ENCODE measurements at places on chromosomes 12 and 14.
A peak's percentile ranks its signal among the peaks of the same experiment; 100 is the strongest.

GRCh38 chr12:74890237-74890599 is 319.4 kb downstream of the KCNC2 start:
- DNase-seq, result peak; percentile 8

- DNase-seq, result peak; percentile 66
Measured at GRCh38 chr12:130965668-130966067, 12.0 kb downstream of the ADGRD1 start.

DNA sequence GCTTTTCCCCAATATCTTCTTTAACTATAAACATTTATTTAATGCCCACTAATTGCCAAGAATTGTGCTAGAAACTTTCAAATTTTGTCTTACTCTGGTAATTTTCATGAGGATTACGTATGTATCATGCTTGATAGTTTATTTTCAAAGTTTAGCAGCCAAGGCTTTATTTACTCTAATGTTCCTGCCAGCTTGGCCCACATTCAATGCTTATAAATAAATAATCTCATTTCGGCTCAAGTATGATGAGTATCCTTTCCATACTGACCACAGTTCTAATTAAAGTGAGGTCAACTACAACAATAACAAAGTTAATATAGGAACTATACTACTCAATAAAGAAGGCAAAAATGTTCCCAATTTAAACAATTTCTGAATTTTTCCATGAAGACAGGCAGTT is 259.2 kb downstream of the MED13L start:
- DNase-seq, result no peak

- DNase-seq, result no peak
Measured at GRCh38 chr14:106610691-106611090, 1084.3 kb downstream of the TMEM121 start.

- DNase-seq, result peak; percentile 70
Measured at GRCh38 chr12:31574803-31575575, 15.9 kb downstream of the DENND5B start.

- no peak for DNase-seq
Measured at GRCh38 chr14:100332797-100333196, 9.7 kb downstream of the SLC25A47 start.

DNA sequence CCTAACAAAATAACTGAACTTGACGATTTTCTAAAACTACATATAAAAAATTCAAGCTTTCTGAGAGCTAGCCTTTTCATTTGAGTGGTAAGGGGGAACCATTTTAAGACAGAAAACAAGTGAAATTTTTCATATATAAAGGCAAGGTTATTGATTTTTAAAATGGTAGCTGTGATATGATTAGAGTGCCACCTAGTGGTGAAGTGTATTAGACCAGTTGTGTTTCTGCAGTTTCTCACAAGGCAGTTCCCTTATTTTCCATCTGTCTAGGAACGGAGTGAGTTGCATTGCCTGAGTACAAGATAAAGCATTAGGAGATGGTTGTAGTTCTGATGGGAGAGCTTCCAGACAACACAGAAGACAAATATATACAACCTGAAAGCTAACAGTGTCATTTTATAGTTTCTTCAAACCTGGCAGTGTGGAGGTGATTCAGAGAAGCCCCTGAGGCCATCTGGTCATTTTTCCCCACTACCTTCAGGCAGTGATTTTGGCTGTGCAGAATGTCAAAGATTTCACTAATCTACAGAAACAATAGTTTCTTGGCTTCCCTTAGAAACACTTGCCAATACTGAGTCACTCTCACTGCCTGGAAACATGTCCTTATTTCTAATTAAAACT is 180.8 kb downstream of the C12orf50 start:
- peak; percentile 77 for DNase-seq

DNA sequence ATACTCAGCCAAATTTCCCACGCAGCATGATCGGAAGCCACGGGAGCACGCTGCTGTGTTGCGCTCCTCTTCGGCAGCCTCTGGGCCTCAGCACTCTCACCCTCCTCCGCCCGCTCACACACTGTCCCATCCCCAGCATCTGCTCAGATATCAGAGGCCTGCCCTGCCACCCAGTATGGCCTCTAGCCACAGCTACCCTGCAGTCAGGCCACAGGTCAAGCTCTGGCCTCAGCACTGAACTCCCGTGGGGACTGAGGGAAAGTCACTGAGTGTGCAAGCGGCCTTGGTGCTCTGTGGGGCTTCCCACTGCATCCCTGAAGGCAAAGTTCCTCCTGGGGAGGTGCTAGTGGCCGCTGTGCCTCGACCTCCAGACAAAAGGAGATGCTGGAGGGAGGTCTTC is 2.0 kb downstream of the KRT77 start:
- no peak for DNase-seq

GRCh38 chr12:47274760-47275159 is 195.0 kb upstream of the AMIGO2 start:
- no peak for DNase-seq

- DNase-seq, result no peak
Measured at GRCh38 chr14:100885196-100885595, 18.3 kb downstream of the RTL1 start.

DNA sequence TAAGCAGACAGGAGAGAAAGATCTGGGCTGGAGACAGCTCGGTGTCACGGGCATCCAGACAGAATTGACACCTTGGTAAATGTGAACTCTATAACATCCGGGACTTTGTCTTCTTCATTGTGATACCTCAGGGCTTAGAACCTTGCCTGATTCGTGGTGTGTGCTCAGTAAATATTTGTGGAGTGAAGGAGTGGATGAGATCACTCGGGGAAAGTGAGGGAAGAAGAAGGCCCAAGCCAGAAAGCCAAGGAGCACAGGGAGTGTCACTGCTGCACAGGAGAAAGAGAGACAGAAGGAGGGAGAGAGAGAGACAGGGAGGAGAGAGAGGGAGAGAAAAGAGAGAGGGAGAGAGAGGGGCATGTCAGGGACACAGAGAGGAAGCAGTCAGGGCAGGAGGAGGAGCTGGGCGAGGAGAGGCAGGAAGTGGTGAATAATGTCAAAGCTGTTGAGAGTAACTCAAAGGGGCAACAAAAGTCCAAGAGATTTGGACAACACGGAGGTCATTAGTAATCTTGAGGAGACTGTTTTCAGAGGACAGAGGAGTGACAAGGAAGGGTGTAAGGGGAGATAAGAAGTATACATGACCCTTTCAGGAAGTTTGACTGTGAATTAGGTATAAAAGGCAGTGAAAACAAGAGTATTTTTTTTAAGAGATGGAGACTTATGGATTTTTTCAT is 141.6 kb upstream of the MAX start:
- peak; percentile 49 for DNase-seq

- peak; percentile 65 for DNase-seq
Measured at GRCh38 chr12:480831-481816, 21.4 kb downstream of the B4GALNT3 start.

DNA sequence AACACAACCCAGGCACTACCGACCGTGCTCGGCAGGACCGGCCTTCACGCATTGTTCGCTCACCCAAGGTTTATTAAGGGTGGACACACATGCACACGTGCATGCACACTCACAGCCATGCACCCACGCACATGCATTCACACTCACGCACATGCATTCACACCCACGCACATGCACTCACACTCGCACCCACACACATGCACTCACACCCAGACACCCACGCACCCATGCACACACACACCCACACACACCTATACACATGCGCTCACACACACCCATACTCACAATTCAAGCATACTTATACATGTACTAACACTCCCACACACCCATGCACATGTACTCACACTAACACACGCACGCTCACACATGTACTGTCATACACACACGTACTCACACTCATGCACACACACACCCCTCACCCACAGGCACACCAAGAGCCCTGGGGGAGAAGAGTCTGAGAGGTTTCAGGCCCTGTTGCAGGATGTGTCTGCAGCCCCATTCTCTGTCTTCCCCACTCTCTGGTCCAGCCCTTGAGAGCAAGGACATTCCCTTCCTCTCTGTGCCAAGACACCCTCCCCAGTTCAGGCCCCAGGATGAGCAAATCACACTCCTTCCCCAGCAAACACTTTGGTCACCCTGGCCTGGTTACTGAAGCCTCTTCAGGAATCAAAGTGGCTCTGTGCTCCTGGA is 49.4 kb upstream of the BCL11B start:
- no peak for DNase-seq

- DNase-seq, result no peak
Measured at GRCh38 chr12:106300761-106301160, 1.8 kb upstream of the TCP11L2 start.

DNA sequence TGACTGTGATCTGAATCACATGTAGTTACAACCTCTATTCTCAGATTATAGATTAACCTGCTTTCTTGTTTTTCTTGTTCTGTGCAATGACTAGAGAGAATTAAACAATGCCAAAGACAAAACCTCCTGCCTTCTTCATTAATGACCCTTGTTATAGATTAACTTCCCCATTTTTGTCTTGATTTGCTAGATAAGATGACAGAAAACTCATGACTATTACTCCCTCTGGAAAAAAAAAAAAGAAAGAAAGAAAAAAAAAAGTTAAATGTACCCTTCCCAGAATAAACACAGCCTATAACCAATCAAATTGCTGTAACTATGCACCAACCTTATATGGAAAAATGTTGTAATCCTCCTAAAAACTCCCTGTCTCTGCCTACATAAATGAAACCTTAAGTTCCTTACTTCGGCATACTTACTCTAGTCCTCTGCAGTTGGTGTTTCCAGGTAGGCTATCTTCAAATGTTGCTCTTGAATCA is 41.1 kb upstream of the PCED1B start:
- DNase-seq, result no peak

DNA sequence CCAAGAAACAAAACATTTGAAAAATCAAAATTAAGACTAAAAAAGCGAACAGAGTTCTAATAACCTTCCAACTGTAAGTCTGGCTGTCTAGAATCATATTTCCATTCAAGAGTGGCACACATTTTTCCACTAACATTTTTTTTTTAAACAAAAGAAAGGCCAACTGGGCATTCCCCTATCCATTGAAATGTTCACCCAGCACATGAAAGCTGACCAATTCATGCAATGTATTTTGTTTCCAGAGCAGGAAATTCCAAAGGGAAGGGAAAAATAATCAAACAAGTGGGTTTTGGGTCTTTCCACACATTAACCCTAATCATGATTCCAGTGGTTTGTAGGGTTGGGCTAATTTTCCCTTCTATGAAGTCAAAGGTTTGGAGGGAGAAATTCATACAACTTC is 206.5 kb downstream of the CALM1 start:
- no peak for DNase-seq

DNA sequence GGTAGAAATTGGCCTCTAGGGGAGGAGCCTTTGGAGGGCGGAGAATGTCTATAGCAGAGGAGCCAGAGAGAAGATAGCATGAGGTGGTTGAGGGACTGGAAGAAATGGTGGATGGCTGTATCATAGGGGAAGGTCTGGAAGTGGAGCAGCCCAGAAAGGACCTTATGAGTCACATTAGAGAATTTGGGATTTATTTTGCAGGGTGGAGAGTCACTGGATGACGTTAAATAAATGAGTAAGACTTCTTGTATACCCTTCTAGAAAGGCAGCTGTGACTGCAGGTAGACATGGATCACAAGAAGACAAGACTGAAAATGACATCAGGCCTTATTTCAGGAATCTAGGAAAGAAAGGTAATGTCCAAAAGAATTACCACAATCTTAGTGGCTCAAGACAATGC is 208.2 kb upstream of the TMTC1 start:
- DNase-seq, result no peak

DNA sequence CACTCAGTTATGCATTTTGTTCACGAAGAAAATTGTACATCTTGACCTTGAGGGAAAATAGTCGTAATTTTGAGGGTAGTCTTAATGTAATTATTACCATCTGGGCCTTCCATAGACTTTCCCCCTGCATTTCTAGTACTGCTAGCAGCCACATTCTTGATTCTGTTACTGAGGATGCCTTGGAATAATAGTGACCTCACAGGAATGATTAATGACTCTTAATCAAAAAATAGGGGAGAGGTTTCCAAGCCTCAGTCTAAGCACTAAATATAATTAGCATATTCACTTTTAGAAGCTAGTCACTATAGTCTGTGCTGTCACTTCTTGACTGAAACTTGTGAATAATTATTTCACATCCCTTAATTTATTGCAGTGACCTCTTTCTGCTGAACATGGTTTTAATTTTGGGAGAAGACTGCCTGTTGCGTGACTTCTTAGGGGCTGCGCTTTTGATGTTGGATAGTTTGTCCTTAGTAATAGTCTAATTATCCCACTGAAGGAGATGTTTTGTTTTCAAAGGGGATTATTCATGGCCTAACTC is 400.5 kb downstream of the ADAMTS20 start:
- no peak for DNase-seq

DNA sequence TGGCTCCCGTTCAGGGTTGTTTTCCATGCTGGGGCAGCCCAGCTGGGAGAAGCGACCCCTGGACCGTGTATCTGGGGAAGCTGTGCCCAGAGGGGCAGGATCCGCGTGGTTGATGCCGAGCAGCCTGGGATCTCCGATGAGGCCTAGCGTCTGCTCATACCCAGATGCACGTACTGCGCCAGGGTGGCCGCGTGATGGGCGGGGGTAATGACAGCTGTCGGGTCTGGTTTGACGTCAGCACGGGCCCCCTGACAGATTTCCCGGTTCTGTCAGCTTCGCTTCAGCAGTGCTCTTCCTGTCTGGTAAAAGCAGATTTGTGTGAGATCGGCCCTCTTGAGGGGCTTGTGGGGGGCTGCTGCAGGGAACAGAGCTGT is 147.3 kb downstream of the TSPAN9 start:
- DNase-seq, result no peak

DNA sequence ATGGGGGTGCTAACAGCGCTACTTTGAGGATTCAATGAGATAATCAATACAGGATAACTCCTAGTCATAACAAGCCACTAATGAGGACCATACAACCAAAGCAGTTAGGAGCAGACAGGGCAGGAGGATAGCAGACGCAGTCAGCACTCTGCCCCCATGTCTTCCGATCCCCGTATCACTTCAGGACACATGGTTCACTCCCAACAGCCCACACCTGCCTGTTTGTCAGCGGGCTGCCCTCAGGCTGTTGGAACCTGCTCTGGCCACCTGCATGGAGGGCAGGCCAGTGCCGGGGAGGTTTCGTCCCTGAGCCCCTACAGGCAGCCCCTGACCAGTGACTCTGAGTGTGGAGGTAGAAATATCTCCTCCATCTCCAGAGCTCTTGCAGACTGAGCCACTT is 37.1 kb upstream of the LTBP2 start:
- DNase-seq, result no peak

- no peak for DNase-seq
Measured at GRCh38 chr12:3712209-3712992, 40.5 kb downstream of the CRACR2A start.

DNA sequence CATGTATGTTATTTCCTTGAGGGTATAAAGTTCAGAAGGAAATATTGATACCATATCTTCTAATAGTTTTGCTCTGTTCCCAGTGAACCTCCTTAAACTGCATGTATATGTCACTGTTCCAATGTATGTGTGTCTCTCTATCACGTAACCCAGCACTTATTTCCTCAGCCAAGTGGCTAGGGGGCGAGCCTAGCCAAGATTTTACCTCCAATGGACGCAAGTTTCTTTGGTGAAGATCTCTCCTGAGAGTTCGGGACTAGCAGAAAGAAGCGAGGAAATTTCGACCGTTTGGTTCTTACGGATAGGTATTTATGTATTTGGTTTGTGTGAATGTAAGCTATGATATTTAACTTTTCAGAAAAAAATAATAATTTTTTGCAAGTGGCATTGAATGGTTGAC is 2.5 kb downstream of the SFSWAP start:
- peak; percentile 37 for DNase-seq
